Common myeloid progenitor, CD34-positive (primary cell): ENCODE measurements at places on chromosomes 4 and X.

- peak; percentile 40 for DNase-seq
Measured at GRCh38 chr4:99117876-99118693, 26.0 kb downstream of the ADH4 start.

GRCh38 chr4:135359128-135359527, 1157.5 kb upstream of the PABPC4L start:
- no peak for DNase-seq

- peak; percentile 44 for DNase-seq
Measured at GRCh38 chr4:39045827-39046221, 13.6 kb upstream of the TMEM156 start.

GRCh38 chr4:78634011-78634664, 82.6 kb downstream of the ANXA3 start:
- no peak for DNase-seq

- DNase-seq: no peak
Measured at GRCh38 chr4:108141213-108141950, 27.4 kb downstream of the LEF1 start.

GRCh38 chr4:98963538-98964433, 31.7 kb upstream of the METAP1 start:
- no peak for DNase-seq

DNA sequence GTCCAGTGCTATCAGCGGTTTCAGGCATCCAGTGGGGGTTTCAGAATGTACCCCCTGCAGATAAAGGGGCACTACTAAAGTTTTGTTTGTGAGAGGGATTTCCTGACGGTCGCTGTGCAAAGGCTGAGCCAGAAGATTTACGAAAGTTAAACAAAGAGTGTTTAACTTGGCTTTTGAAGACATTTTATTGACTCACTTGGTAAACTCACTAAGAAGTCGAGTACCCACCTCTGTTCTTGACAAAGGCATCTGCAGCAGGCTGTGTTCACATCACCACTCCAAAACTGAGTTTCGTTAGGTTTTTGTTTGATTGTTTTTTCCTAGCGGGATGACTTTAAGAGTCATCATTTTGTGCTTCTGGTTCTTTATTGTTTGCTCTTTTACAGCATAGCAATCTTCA, 143.9 kb upstream of the TBL1X start:
- DNase-seq: no peak

GRCh38 chrX:38678821-38679220, 117.5 kb downstream of the TSPAN7 start:
- no peak for DNase-seq

DNA sequence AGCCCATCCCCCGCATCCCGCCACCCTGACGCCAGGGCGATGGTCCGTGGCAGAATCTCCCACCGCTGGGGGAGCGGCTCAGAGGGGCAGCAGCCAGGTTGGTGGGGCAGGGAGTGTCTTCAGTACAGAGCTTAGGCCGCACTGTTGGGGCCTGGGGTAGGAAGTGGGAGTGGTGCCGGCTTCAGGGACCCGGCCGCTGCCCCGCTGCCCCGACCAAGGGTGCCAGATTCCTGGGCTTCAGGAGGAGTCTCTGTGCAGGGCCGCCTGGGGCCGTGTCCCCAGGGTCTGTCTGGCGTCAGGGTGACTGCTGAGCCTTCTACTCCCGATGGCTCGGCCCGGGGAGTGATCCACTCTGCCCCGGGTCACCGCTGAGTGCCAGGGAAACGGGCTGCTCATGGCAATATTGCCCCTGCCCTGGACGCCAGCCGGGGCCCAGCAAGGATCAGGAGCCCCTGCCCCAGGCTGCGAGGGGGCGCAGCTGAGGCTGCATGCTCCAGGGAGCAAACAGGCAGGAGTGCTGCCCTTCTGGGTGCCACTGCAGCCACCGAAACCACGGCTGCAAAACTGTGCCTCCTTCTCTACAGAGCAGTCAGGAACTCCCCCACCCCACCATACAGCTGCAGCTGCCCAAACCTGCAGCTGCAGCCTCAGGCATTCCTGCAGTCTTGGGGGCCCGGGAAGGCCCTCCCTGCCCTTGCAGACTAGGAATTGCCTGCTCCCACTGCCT, 1206.1 kb downstream of the ARAP2 start:
- DNase-seq: no peak

DNA sequence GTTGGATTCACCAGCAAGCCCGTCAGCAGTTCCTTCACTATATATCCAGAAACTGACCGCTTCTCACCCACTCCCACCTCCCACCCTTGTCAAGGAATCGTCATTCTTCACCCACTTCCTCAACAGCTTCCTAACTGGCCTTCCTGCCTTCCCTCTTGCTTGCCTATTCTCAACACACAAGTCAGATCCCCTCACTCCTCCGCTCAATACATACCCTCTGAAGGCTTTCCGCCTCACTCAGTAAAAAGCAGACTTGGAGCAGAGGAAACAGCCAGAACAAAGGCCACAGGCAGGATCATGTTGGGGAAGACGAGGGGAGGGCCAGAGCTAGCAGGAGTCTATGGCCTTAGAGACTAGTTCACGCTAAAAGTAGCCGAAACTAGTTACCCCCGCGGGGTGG, 23.7 kb downstream of the RWDD4 start:
- no peak for DNase-seq

DNA sequence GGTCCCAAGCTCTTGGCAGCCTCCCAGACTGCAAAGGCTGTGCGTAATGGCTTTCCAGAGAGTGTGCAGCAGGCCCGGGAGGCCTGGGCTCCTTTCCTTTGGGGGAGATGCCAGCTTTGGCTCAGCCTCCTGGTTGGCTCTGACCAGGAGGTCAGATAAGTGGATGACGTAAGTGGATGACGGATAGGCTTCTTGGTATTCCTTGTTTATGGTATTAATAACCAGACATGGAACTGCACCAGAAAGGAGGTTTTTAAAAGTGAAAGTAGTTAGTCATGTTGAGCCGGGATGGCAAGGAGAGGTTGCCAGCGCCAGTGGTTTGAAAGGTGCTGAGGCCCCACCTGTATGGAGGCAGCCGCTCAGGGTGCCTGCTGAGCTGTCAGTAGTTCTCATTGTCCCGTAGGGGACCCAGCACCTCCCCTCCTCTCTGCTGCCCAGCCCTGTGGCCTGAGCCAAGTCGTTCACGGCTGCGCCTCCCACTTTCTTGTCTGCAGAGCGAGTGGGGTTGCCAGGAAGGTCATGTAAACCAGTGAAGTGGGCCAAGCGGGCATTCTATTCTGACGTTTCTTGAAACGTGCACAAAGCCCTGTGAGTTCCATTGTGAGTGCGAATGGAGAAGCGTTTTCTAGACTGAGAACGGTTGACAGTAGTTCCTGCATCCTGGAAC, 28.7 kb upstream of the STOX2 start:
- DNase-seq: peak; percentile 59

DNA sequence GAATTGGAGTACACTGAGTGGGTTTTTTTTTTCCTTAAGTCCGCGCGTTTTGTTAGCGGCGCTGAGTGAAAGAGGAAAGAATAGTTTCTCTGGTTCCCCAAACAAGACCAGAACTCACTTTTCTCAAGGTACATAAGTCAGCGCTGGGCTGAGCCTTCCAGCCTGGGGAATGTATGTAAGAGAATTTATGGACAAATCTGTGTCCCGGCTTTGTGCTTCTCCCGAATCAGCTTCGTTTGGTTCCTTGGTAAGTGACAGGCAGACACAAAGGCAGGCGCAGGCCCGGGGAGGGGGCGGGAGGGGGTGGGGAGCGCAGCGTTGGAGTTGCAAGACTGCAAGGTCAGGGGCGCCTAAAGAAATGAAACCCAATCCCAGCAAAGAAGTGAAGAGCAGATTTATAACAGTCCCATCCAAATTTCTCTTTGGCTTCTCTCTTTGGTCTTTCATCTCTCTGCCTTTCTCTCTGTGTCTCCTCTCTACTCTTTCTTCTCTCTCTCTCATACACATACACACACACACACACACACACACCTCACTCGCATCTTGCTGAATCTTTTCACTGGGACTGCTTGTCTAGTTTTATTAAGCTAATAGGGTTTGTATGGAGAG, 981 bp downstream of the TET2 start:
- peak; percentile 53 for DNase-seq

GRCh38 chrX:23276475-23276874, 58.2 kb upstream of the PTCHD1 start:
- DNase-seq: no peak

- DNase-seq: peak; percentile 43
Measured at GRCh38 chr4:57194068-57194611, 84.0 kb upstream of the IGFBP7 start.

GRCh38 chr4:74777531-74777930, 16.8 kb downstream of the BTC start:
- DNase-seq: no peak

- DNase-seq: no peak
Measured at GRCh38 chr4:71133491-71133890, 140.0 kb downstream of the DCK start.

DNA sequence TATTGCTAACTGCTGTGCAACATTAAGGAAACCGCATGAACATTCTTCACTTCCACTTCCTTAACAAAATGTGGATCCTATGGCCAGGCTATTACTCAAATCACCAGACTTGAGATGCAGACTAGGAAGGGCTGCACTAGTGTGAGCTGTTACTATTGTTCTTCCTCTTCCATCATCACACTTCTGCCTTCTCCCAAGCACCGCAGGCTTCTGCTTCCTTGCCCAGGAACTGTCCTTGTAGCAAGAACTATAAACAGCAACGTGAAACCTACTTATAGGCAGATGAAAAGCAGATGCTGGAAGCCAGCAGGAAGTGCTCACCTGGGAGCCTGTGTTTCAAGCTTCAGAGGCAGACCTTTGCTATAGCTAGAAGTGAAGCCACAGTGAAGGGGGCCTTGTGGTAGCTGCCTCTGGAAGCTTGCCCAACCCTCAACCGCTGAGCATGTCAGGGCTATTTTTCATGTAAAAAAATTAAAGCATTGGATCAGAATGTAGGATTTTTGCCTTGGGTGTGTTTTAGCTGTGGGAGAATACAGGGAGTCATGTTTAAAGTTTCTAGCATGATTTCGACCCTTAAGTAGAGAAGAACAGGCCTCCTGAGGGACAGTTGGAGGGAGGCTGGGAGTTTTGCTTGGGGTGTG, 43.9 kb downstream of the CLNK start:
- peak; percentile 56 for DNase-seq

- DNase-seq: no peak
Measured at GRCh38 chr4:54513204-54513603, 144.6 kb upstream of the KIT start.

GRCh38 chrX:55924574-55924973, 207.0 kb downstream of the RRAGB start:
- DNase-seq: no peak

DNA sequence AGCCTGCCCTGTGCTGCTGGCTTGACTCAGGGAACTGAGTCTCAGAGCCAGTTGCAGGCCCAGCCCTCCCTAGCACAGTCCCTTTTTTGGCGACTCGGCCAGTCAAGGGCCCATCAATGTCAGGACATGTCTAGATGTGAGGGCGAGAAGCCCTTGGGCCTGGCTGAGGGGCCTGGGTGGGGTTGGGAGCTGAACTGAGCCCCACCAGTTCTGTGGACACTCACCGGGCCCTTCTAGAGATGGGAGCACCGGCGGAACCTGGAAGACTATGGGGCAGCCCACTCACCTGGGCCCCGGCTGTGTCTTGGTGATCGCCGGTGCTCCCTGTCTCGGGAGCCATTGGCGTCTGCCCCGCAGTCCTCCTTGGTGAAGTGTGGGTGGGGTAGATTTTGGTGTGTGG, 245.9 kb downstream of the AFAP1 start:
- no peak for DNase-seq

GRCh38 chrX:136781180-136781797, 557 bp upstream of the ARHGEF6 start:
- DNase-seq: peak; percentile 45

DNA sequence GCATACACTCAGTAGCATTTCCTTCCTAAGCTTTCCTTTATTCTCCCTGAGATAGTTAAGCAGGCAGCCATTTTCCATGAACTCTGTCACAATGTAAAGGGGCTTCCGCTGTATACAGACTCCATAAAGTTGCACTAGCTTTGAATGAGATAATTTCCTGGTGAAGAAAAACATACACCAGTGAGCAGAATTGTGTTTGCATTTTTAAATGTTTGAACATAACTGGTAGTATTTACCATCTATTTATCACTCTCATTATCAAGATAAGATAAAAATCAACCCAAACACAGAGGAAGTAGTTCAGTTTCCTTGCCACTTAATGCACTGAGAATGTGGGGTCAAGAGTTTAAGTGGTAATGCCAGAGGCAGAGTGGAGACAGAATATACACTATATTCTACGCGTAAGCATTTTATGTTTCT, 54.1 kb downstream of the TXK start:
- DNase-seq: no peak

- peak; percentile 82 for DNase-seq
Measured at GRCh38 chr4:79576429-79576753, 168.4 kb upstream of the GK2 start.

- DNase-seq: no peak
Measured at GRCh38 chr4:141077611-141078225, 55.6 kb downstream of the RNF150 start.

- DNase-seq: no peak
Measured at GRCh38 chr4:19386786-19387185, 864.9 kb upstream of the SLIT2 start.

- DNase-seq: no peak
Measured at GRCh38 chr4:3145234-3145924, 70.9 kb downstream of the HTT start.

DNA sequence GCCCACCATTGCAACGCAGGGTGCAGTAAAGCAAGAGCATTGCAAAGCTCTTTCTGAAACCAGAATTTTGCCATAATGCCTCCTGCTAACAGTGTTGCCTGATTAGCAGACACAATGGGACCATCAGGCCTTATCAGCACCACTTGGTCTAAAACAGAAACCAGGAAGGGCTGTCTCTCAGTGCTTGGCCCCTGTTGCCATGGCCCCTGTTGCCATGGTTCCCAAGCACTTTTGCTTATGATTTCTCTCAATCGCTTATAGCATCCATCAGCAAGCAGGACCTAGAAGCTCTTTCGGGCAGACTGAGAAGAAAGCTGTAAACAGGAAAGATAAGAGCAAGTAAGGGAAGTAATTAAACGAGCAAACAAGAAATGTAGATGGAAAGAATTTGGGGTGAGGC, 36.8 kb downstream of the RTL5 start:
- peak; percentile 93 for DNase-seq

DNA sequence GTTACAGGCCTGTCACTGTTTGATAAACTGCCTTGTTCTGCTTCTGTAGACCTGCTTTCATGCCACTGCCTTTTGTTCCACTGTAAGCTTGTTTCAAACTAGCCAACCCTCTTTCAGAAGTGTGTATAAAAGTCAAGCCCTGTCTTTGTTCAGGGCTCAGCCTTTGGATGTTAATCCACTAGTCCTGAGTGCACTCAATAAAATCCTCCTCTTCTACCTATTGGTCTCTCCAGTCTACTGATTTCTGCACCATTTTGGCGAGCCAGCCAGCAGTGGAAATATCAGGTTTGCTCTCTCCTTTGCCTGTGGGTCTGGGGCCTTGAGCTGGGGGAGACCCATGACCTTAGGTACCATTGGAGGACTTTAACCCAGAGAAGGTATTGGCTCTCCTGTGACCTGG, 901.6 kb upstream of the NDST4 start:
- DNase-seq: peak; percentile 8
